ENCODE measurements at places on chromosomes 6 and 20. TPM values are rescaled to one million over a fixed set of nuclear protein-coding genes. Genes with fewer than 3 reads are reported as not detected.

- H3K27me3 ChIP-seq: no peaks in the 10 kb centered on the region
- H3K36me3 ChIP-seq: no peaks in the 10 kb centered on the region
- DNase-seq: peak; percentile 23
- no peak overlapping the region for H3K27ac ChIP-seq
- peaks cover 13% of the 10 kb centered on the region for H3K4me1 ChIP-seq
These were observed 305.3 kb downstream of the CLIC5 start for GRCh38 chr6:45710304-45710821.

GRCh38 chr20:52313341-52313963 lies 121.9 kb upstream of the ZFP64 start:
- peak; percentile 35 for DNase-seq
- H3K4me3 ChIP-seq: no peak overlapping the region
- H3K4me1 ChIP-seq: no peaks in the 10 kb centered on the region
- no peak overlapping the region for H3K27ac ChIP-seq
- H3K36me3 ChIP-seq: no peaks in the 10 kb centered on the region
- peaks cover 3% of the 10 kb centered on the region for H3K27me3 ChIP-seq

GRCh38 chr6:72643214-72643613 lies 21.4 kb downstream of the KCNQ5 start:
- H3K27ac ChIP-seq: no peak overlapping the region
- no peaks in the 10 kb centered on the region for H3K36me3 ChIP-seq
- H3K4me3 ChIP-seq: no peak overlapping the region
- no peaks in the 10 kb centered on the region for H3K27me3 ChIP-seq
- no peak for DNase-seq

- no peaks in the 10 kb centered on the region for H3K4me1 ChIP-seq
- no peak overlapping the region for H3K4me3 ChIP-seq
- no peak for DNase-seq
- no peak overlapping the region for H3K27ac ChIP-seq
These were observed 396.0 kb downstream of the TBC1D32 start for GRCh38 chr6:120938164-120938875.

GRCh38 chr20:11992426-11992825 lies 74.7 kb downstream of the BTBD3 start:
- no peaks in the 10 kb centered on the region for H3K36me3 ChIP-seq
- H3K4me3 ChIP-seq: no peak overlapping the region
- H3K27me3 ChIP-seq: peaks cover 2% of the 10 kb centered on the region
- no peak overlapping the region for H3K27ac ChIP-seq
- no peaks in the 10 kb centered on the region for H3K4me1 ChIP-seq

The AGPAT4 gene
- total RNA-seq: 3.8 TPM

The NANP gene
- 7.2 TPM for total RNA-seq

- no peak overlapping the region for H3K4me3 ChIP-seq
- no peaks in the 10 kb centered on the region for H3K36me3 ChIP-seq
- DNase-seq: no peak
- H3K27ac ChIP-seq: no peak overlapping the region
- peaks cover 2% of the 10 kb centered on the region for H3K4me1 ChIP-seq
These were observed 4.9 kb upstream of the ELOVL5 start for GRCh38 chr6:53353624-53354023.

- no peaks in the 10 kb centered on the region for H3K36me3 ChIP-seq
- H3K27ac ChIP-seq: no peak overlapping the region
- H3K4me3 ChIP-seq: no peak overlapping the region
These were observed 46.6 kb upstream of the TNFAIP3 start for GRCh38 chr6:137820425-137820824.

The RIMS4 gene
- total RNA-seq: not detected

DNA sequence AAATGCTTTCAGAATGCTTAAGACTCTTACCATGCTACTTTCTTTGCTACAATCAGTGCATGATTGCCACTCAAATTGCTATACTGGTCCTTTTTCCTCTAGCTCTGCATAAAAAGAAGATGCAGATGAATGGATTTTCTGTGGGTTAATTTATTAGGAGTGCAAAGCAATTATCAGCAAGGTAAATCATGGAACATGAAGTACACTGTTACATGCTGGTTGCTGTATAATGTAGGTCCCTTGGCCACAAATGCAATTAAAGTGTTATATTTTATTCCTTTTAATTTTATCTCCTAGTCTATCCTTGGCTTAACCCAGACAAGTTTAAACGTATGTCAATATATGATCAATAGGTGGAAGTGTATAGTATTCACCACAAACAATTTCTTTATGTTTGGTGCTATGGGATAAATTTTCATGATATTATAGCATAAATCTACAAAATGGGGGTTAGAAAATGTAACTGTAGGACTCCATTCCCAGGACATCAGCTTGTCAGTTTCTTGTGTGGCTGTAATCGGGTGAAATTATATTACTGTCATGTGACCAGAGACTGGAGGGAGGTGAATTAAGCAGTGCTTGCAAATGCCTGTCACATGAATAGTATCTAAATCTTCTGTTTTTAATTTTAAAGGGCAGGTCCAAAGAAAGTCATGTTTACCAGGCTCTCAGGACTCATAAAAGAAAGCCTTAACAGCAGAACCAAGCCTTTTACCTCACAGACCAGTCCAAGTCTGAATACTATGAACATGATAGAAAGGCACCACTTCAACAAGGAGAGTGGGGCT lies 176.9 kb upstream of the ID4 start:
- H3K27ac ChIP-seq: no peak overlapping the region
- no peaks in the 10 kb centered on the region for H3K36me3 ChIP-seq
- no peaks in the 10 kb centered on the region for H3K27me3 ChIP-seq
- no peaks in the 10 kb centered on the region for H3K4me1 ChIP-seq
- DNase-seq: no peak

GRCh38 chr6:19231878-19232561 lies 605.1 kb upstream of the ID4 start:
- DNase-seq: no peak
- no peak overlapping the region for H3K27ac ChIP-seq
- no peak overlapping the region for H3K4me3 ChIP-seq
- no peaks in the 10 kb centered on the region for H3K4me1 ChIP-seq
- no peaks in the 10 kb centered on the region for H3K36me3 ChIP-seq
- no peaks in the 10 kb centered on the region for H3K27me3 ChIP-seq

GRCh38 chr20:58642441-58642840 lies 8.6 kb upstream of the STX16 start:
- H3K4me1 ChIP-seq: peaks cover 7% of the 10 kb centered on the region
- no peak for DNase-seq
- H3K27ac ChIP-seq: no peak overlapping the region
- no peak overlapping the region for H3K4me3 ChIP-seq
- H3K36me3 ChIP-seq: no peaks in the 10 kb centered on the region

GRCh38 chr6:106117579-106117978 lies 31.4 kb downstream of the PRDM1 start:
- H3K4me1 ChIP-seq: peaks cover 2% of the 10 kb centered on the region
- H3K36me3 ChIP-seq: no peaks in the 10 kb centered on the region
- no peak for DNase-seq
- no peak overlapping the region for H3K27ac ChIP-seq
- H3K4me3 ChIP-seq: no peak overlapping the region

GRCh38 chr20:53149148-53149889 lies 177.2 kb downstream of the TSHZ2 start:
- no peak overlapping the region for H3K4me3 ChIP-seq
- H3K36me3 ChIP-seq: no peaks in the 10 kb centered on the region
- no peak overlapping the region for H3K27ac ChIP-seq

DNA sequence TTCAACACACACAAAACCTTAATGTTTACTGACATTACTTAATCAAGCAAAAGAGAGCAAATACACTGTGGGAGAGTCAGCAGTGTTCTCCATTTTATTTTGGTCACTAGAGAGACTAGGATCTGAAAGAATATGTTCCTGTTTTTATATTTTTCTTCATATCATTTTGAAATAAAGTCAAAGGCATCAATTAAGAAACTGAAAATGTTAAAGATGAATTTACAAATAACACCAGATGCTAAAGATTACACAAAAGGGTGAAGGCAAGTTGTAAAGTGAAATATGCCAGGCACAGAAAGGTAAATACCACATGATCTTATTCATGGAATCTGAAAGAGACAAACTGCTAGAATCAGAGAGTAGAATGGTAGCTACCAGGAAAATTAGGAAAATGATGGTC lies 60.3 kb upstream of the FABP7 start:
- no peak overlapping the region for H3K4me3 ChIP-seq
- no peaks in the 10 kb centered on the region for H3K36me3 ChIP-seq
- H3K27ac ChIP-seq: no peak overlapping the region
- no peak for DNase-seq
- H3K27me3 ChIP-seq: no peaks in the 10 kb centered on the region

- no peaks in the 10 kb centered on the region for H3K4me1 ChIP-seq
- no peak for DNase-seq
- no peaks in the 10 kb centered on the region for H3K27me3 ChIP-seq
- H3K36me3 ChIP-seq: 0 out of 2 replicates have a peak, but pooled peaks cover 1% of the 10 kb centered on the region
- no peak overlapping the region for H3K4me3 ChIP-seq
These were observed 9.5 kb downstream of the CBFA2T2 start for GRCh38 chr20:33499355-33499754.

The MTFR2 gene
- total RNA-seq: 0.72 TPM

The SSTR4 gene
- total RNA-seq: not detected

GRCh38 chr6:168619560-168620314 lies 178.8 kb downstream of the SMOC2 start:
- no peaks in the 10 kb centered on the region for H3K27me3 ChIP-seq
- H3K4me1 ChIP-seq: no peaks in the 10 kb centered on the region
- no peak for DNase-seq
- H3K27ac ChIP-seq: no peak overlapping the region

GRCh38 chr20:15603978-15604805 lies 969.1 kb downstream of the KIF16B start:
- no peaks in the 10 kb centered on the region for H3K27me3 ChIP-seq
- DNase-seq: no peak
- H3K4me1 ChIP-seq: no peaks in the 10 kb centered on the region
- H3K36me3 ChIP-seq: no peaks in the 10 kb centered on the region
- H3K4me3 ChIP-seq: no peak overlapping the region

The ZSCAN23 gene
- total RNA-seq: 5.3 TPM

- H3K27me3 ChIP-seq: no peaks in the 10 kb centered on the region
- no peak overlapping the region for H3K27ac ChIP-seq
- H3K4me3 ChIP-seq: no peak overlapping the region
- no peak for DNase-seq
These were observed 467.3 kb upstream of the IRAK1BP1 start for GRCh38 chr6:78400076-78400475.

- peak; percentile 85 for DNase-seq
- H3K27ac ChIP-seq: peak overlapping the region; percentile 7
- H3K4me3 ChIP-seq: no peak overlapping the region
- H3K27me3 ChIP-seq: no peaks in the 10 kb centered on the region
These were observed 23.1 kb downstream of the PSMG4 start for GRCh38 chr6:3281631-3282475.

DNA sequence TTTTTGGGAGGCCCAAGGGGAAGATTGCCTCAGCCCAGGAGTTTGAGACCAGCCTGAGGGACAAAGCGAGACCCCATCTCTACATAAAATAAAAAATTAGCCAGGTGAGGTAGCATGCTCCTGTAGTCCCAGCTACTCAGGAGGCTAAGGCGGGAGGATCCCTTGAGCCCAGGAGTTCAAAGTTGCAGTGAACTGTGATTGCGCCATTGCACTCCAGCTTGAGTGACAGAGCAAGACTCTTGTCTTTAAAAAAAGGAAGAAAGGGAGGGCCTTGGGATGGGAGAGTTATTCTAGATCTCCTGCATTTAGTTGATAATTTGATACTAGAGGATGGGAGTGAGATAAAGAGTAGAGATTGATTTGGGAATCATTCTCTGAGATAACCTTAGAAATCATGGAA lies 68.1 kb downstream of the ITCH start:
- peaks cover 2% of the 10 kb centered on the region for H3K4me1 ChIP-seq
- H3K4me3 ChIP-seq: no peak overlapping the region
- H3K27me3 ChIP-seq: no peaks in the 10 kb centered on the region
- no peak for DNase-seq

The NKX2-4 gene
- total RNA-seq: not detected

- no peak for DNase-seq
- H3K27ac ChIP-seq: no peak overlapping the region
- H3K36me3 ChIP-seq: no peaks in the 10 kb centered on the region
- no peaks in the 10 kb centered on the region for H3K4me1 ChIP-seq
- no peak overlapping the region for H3K4me3 ChIP-seq
These were observed 7.8 kb upstream of the TXNDC5 start for GRCh38 chr6:7918403-7918802.

DNA sequence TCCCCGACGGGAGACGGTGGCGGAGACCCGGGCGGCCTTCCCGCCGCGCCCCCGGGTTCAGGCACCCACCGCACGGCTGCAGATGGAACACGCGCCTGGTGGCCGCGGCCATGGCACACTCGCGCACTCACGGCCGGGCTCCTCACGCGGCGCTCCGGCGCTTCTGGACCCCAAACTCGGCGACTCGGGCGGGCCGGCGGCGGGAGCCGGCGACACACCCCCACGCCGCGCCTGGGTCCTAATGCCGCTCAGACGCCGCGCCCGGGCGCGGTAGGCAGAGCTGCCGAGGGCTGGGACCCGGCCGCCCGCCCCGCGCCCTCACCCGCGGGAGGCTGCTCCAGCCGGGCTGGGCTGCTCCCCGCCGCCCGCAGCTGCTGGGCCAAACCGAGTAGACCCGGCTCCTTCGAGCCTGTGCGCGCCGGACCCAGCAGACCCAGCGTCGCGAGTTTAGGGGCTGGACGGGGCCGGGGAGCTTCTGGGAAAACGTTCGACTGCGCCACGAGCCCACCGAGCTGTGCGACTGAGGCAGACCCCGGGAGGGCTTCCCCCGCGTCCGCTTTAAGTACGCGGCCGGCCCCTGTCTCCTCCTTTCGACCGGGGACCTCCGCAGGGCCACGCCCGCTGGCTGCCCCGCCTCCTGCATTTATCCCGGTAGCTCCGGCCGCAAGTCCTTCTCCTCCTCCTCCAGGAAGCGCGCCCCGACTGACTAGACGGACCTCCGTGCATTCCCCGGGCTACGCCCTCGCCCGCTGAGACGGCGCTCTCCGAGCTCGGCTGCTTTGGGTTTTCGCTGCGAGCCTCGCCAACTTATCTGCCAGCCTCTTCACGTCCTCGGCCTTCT lies at the start of gene SLC4A11:
TSS of gene SLC4A11 (minus strand) at position 165 of the 841 bp plus-strand sequence. CDS start at position 112, 53 bp downstream.
- no peaks in the 10 kb centered on the region for H3K36me3 ChIP-seq
- peak within 1 kb of the TSS; percentile 64 for H3K4me3 ChIP-seq
- H3K4me1 ChIP-seq: no peaks in the 10 kb centered on the region
- H3K27ac ChIP-seq: no peak within 1 kb of the TSS
- peak; percentile 33 for DNase-seq
- peaks cover 36% of the 10 kb centered on the region for H3K27me3 ChIP-seq

The C6orf47 gene
- total RNA-seq: 13.1 TPM

The PABPC1L gene
- total RNA-seq: 4.7 TPM

GRCh38 chr20:2705931-2706645 lies 13.5 kb downstream of the EBF4 start:
- no peak for DNase-seq
- H3K36me3 ChIP-seq: no peaks in the 10 kb centered on the region
- H3K27me3 ChIP-seq: peaks cover 36% of the 10 kb centered on the region

The CCM2L gene
- total RNA-seq: not detected

Measured in IMR-90 (cell line).